ENCODE measurements at places on chromosomes 13 and 19.

DNA sequence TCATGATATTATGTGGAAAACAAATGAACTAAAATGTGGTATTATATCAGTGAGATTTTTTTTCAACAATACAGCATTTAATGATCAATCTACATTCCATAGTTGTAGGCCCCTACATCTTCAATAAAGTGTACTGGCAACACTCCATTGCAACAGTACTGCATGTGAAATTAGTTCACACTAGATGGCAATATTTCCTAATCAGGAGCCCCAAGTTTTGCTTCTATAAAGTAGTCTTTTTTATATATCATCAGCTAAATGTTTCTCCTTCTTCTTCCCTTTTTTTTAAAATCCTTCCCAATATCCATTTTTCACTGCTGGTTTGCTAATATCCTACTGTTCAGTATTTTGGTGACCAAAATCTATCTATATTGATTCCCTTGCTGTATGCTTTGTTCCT, 528.3 kb upstream of the ATXN8OS start:
- no peak overlapping the region for H3K4me3 ChIP-seq
- no peaks in the 10 kb centered on the region for H3K4me1 ChIP-seq

DNA sequence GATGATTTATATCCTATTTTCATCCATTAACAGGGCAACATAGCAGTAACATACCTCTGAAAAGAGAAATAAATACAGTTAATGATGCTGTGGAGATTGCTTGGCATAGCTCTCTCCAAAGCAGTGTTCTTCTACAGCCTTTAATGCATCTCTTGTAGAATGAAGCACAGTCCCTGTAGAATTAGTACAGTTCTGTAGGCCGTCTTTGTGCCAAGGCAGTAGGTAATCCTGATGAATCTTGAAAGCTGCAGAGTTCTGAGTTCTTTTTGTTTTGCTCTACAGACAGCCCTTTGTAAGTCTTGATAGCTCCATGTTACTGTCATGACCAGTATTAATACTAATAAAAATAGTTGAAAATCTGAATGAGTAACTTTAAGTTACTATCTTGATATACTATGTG, 184.2 kb downstream of the MAB21L1 start:
- no peak overlapping the region for H3K27ac ChIP-seq
- H3K27me3 ChIP-seq, result no peaks in the 10 kb centered on the region

DNA sequence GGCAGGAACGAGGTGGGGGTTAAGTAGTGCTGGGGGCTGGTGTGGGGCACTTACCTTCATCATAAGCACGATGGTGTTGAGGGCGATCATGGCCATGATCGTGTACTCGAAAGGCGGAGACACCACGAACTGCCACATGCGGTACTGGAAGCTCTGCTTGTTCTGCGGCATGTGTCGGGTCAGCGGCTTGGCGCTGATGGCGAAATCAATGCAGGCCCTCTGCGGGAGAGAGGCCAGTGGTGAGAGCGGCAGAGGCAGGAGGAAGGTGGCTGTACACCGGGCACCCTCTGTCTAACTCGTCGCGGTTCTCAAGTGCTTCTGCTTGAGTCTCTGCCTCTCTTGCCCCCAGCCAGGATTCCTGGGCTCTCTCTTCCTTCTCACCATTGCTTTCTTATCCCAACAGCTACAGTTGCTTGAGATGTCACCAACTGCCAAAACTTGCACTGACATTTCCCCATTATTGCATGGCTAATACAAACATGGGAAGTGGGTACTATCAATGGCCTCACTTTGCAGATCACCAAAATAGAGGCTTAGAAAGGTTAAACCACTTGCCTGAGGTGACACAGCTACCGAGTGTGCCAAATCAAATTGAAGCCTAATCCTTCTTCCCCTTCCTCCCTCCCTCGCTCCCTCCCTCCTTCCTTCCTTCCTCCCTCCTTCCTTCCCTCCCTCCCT, 105.0 kb downstream of the IER2 start:
- DNase-seq, result no peak
- no peaks in the 10 kb centered on the region for H3K4me1 ChIP-seq
- H3K4me3 ChIP-seq, result no peak overlapping the region
- H3K36me3 ChIP-seq, result no peaks in the 10 kb centered on the region
- H3K27me3 ChIP-seq, result no peaks in the 10 kb centered on the region

GRCh38 chr13:59487883-59488282, 675.8 kb downstream of the DIAPH3 start:
- no peaks in the 10 kb centered on the region for H3K4me1 ChIP-seq
- H3K4me3 ChIP-seq, result no peak overlapping the region
- H3K36me3 ChIP-seq, result no peaks in the 10 kb centered on the region
- H3K27me3 ChIP-seq, result no peaks in the 10 kb centered on the region
- no peak for DNase-seq

GRCh38 chr13:73198991-73199411, 140.2 kb downstream of the KLF5 start:
- H3K27me3 ChIP-seq, result no peaks in the 10 kb centered on the region
- DNase-seq, result no peak
- H3K36me3 ChIP-seq, result no peaks in the 10 kb centered on the region
- no peak overlapping the region for H3K27ac ChIP-seq
- H3K4me3 ChIP-seq, result no peak overlapping the region
- H3K4me1 ChIP-seq, result no peaks in the 10 kb centered on the region

DNA sequence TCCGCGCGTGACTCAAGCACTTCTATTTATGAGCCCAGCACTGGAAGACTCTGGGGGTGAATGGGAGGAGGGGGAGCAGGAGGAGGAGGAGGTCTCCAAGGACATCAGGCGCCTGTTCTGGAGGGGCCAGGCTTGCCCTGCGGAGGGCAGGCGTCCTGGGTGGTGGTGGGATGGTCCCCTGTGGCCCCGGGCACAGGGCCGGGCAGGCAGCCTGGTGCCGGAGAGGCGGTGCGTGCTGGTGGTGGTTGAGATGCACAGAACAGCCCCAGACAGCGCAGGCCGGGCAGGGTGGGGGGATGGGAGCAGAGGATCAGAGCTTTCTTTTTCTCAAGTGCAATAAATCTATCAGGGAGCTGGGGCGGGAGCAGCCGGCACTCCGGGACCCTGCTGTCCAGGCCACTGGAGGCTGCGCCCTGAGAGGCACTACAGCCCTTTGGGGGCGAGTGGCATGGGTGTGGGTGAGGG, 14.0 kb downstream of the NKPD1 start:
- DNase-seq, result no peak
- no peak overlapping the region for H3K27ac ChIP-seq
- H3K4me3 ChIP-seq, result no peak overlapping the region
- no peaks in the 10 kb centered on the region for H3K27me3 ChIP-seq
- peaks cover under 1% of the 10 kb centered on the region for H3K4me1 ChIP-seq

DNA sequence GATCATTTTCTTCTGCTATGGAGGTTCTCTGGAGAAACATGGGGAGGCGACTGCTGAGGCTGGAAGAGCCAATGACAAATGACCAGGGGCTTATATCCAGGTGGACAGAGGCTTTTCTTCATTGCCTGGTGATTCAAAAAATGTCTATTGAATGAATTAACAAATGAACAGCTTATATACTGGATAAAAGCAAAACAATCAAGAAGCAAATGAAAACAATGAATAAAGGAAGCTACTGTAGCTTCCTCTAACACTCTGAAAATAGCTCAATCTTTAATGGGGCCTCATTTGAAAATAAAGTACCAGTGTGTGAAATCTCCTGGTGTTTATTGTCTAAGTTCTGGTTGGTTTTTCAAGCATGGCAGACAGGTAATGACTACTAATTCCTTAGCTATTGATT, 167.5 kb upstream of the TMTC4 start:
- H3K36me3 ChIP-seq, result no peaks in the 10 kb centered on the region
- H3K27me3 ChIP-seq, result no peaks in the 10 kb centered on the region
- H3K27ac ChIP-seq, result no peak overlapping the region
- no peak for DNase-seq
- no peaks in the 10 kb centered on the region for H3K4me1 ChIP-seq

GRCh38 chr19:28264556-28264955, 948.4 kb downstream of the UQCRFS1 start:
- DNase-seq, result no peak
- no peak overlapping the region for H3K4me3 ChIP-seq
- H3K4me1 ChIP-seq, result no peaks in the 10 kb centered on the region
- H3K27ac ChIP-seq, result no peak overlapping the region

GRCh38 chr19:49677901-49678674, 1.0 kb downstream of the PRMT1 start:
- H3K36me3 ChIP-seq, result peaks cover 13% of the 10 kb centered on the region
- H3K27me3 ChIP-seq, result no peaks in the 10 kb centered on the region
- H3K4me1 ChIP-seq, result peaks cover 28% of the 10 kb centered on the region

- no peak overlapping the region for H3K4me3 ChIP-seq
- H3K27ac ChIP-seq, result no peak overlapping the region
These were observed 462.7 kb downstream of the GPC6 start for GRCh38 chr13:93689333-93689732.

DNA sequence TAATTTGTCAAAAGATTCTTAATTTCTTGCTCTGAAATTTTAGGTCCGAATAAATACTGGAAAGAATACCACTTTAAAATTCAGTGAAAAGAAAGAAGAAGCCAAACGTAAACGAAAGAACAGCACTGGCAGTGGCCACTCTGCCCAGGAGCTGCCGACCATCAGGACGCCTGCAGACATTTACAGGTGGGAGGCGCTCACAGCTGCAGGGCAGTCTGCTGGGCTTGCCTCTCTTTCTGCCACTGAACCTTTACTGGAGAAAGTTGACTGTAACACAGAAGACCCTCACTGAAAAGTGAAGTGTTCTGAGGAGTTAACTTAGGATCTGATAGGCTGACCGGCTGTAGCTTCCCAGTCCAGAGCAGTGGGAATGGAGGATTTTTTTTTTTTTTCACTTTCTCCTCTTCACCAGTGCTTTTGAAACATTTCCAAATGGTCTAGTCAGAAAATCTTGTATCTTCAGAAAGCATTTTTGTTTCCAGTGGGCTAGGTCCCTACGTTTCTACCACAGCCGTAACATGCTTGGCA, 69.1 kb downstream of the URI1 start:
- no peak overlapping the region for H3K27ac ChIP-seq
- H3K4me1 ChIP-seq, result no peaks in the 10 kb centered on the region

GRCh38 chr19:29379257-29380021, 146.4 kb upstream of the VSTM2B start:
- no peak overlapping the region for H3K4me3 ChIP-seq
- no peaks in the 10 kb centered on the region for H3K4me1 ChIP-seq
- no peaks in the 10 kb centered on the region for H3K36me3 ChIP-seq
- DNase-seq, result no peak
- H3K27me3 ChIP-seq, result no peaks in the 10 kb centered on the region
- no peak overlapping the region for H3K27ac ChIP-seq

- H3K36me3 ChIP-seq, result peaks cover 15% of the 10 kb centered on the region
- H3K27ac ChIP-seq, result no peak overlapping the region
- DNase-seq, result no peak
- no peak overlapping the region for H3K4me3 ChIP-seq
These were observed 7.9 kb upstream of the C3 start for GRCh38 chr19:6728346-6728745.
